Placental epithelial cell (primary cell): ENCODE measurements at places on chromosomes 13 and 19. TPM values are rescaled to one million over a fixed set of nuclear protein-coding genes. Genes with fewer than 3 reads are reported as not detected.

The SOX21 gene
- total RNA-seq: not detected in 2 replicates

The ACTMAP gene
- total RNA-seq: 0.79 and 1.7 TPM in 2 replicates

The FBXO27 gene
- total RNA-seq: 1.2 and 9.5 TPM in 2 replicates

The GRIN2D gene
- 1.8 and 3.9 TPM in 2 replicates for total RNA-seq

The FBXO17 gene
- 10.8 and 11.8 TPM in 2 replicates for total RNA-seq

The DIRAS1 gene
- under 0.01 and 0.79 TPM in 2 replicates for total RNA-seq

The CEACAM16 gene
- total RNA-seq: not detected in 2 replicates

The TUBB4A gene
- not detected in 2 replicates for total RNA-seq

The ZSCAN4 gene
- 0.22 and 0.39 TPM in 2 replicates for total RNA-seq
